ENCODE measurements at places on chromosomes 2 and 18. TPM values are rescaled to one million over a fixed set of nuclear protein-coding genes. Genes with fewer than 3 reads are reported as not detected.

Gene ST3GAL5
- 31.1 TPM for polyA plus RNA-seq

Gene TDRD15
- polyA plus RNA-seq: not detected

Gene NOL4
- polyA plus RNA-seq: 0.08 TPM

Gene ZNF24
- 26.6 TPM for polyA plus RNA-seq

Gene GKN1
- not detected for polyA plus RNA-seq

Gene FZD7
- polyA plus RNA-seq: 34.8 TPM

Gene LIPG
- 1.3 TPM for polyA plus RNA-seq

Gene ST6GAL2
- 0.76 TPM for polyA plus RNA-seq

Gene RAB27B
- 1.9 TPM for polyA plus RNA-seq

Gene SERPINB11
- not detected for polyA plus RNA-seq

Gene CNRIP1
- 95.5 TPM for polyA plus RNA-seq

Gene LRRC30
- polyA plus RNA-seq: not detected

Gene C2orf66
- 0.22 TPM for polyA plus RNA-seq

Gene PPP1R1C
- 0.10 TPM for polyA plus RNA-seq

Gene ZBTB7C
- 6.5 TPM for polyA plus RNA-seq

Gene DSEL
- polyA plus RNA-seq: 7.6 TPM

Gene SMYD1
- polyA plus RNA-seq: not detected

Gene KANSL3
- polyA plus RNA-seq: 39.5 TPM

Gene FAM110C
- 5.8 TPM for polyA plus RNA-seq

Gene SCYGR4
- not detected for polyA plus RNA-seq

Gene UGT1A5
- not detected for polyA plus RNA-seq

Gene PSD4
- polyA plus RNA-seq: 3.3 TPM

Gene SERPINB4
- not detected for polyA plus RNA-seq

Gene MAP4K3
- polyA plus RNA-seq: 25.4 TPM

Gene IKZF2
- 0.52 TPM for polyA plus RNA-seq

Gene ARHGEF4
- polyA plus RNA-seq: 12.8 TPM

Gene CNGA3
- not detected for polyA plus RNA-seq

Gene TUBA4B
- 0.34 TPM for polyA plus RNA-seq

Gene DAPL1
- polyA plus RNA-seq: 3.0 TPM

Gene ACMSD
- not detected for polyA plus RNA-seq

Gene BOLL
- not detected for polyA plus RNA-seq

Gene TTN
- 0.18 TPM for polyA plus RNA-seq

Gene SPP2
- polyA plus RNA-seq: not detected

Gene ZNF804A
- polyA plus RNA-seq: 0.07 TPM
